ENCODE measurements at places on chromosomes 6 and 20.
A peak's percentile ranks its signal among the peaks of the same experiment; 100 is the strongest.

DNA sequence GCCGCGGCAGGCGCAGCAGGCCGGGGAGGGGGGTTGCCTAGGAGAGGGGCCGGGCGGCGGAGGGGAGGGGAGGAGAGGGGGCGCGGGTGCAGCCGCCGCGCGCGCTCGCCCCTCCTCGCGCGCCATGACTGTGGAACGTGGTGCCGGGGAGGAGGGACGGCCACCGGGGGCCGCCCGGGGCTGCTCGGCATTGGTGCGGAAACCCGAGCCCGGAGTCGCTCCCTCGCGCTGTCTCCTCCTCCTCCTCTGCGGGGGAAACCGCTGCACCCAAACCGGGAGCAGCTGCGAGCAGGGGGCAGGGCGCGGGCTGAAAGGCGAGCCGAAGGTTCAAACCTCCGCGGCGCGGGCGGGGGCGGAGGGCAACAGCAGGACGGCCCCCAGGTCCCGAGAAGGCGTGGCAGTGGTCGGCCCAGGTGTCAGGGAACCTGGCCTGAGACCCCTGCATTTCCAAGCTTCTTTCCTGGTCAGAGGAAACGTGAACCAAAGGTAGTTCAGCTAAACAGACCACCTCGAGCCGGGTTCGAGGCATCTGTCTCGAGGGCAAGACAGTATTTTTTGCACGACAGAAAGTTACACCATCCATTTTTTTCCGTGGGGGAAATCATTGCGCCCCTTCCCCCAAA, 1.4 kb upstream of the TRERF1 start:
- peak; percentile 53 for DNase-seq

GRCh38 chr20:34717230-34718095, 13.3 kb downstream of the TP53INP2 start:
- no peak for DNase-seq

DNA sequence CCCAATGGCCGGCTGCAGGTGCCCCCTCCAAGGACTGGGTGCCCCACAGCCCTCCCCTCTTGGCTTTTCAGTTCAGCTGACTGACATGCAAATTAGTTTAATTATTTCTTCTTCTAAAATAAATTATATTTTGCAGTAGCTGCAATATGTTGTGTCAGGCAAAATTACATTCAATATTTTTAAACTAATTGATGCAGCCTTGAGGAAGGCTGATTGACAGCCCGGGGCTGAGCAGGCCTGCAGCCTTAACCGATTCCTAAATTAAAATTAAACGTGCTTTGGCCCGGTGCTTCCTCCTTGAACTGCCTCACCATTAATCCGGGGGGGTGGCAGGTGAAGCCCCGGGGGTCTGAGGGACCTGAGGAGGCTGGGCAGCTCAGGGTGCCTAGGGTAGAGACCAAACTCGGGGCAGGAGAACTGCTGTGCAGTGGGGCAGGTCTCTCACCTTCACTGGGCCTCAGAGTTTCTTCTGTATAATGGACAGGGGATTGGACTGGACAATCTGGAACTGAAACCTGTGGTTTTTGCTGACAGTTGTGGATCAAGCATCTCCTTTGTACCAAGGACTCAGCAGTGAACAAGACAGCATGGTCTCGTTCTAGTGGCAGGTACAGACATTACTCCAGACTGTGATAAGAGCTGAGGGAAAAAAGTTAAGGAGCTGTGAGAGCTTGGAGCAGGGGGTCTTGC, 72.5 kb downstream of the CD40 start:
- DNase-seq, result no peak

DNA sequence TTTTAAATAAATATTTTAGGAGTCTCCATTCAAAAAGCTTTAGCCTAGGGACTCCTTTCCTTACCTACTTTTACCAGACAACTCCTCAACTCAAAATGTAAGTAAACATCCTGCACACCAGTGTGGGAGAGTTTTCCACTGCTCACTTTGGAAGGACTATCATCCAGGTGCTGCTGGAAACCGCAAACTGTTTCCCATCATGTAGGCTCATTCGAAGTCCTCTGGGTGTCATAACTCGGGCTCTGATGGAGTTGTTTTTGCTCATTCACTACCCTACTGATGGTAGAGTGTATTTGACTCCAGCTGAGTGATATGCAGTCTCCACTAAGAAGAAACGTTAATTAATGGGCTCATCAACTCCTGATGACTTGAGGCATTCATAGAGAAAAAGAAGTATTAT, 136.5 kb upstream of the AKAP12 start:
- no peak for DNase-seq

GRCh38 chr6:132797951-132798868, at the start of gene SLC18B1:
SLC18B1 (minus strand) TSS chr6:132798637; CDS start chr6:132798456, 181 bp downstream.
- DNase-seq, result peak; percentile 39

DNA sequence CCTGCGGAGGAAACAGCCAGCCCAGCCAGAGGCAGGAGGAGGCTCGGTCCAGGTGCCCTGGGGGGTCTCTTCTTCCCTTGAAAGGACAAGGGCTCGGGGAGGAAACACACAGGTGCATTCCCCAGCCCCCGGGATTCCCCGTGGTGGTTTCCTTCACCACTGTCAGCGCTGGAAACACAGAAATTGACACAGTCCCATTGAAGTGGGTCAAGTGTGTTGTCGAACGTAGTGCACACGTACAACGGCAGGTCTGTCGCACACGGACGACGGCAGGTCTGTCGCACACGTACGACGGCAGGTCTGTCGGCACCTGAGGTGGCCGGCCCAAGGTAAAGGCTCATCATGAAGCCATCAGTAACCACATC, 80.9 kb downstream of the DLL1 start:
- no peak for DNase-seq

DNA sequence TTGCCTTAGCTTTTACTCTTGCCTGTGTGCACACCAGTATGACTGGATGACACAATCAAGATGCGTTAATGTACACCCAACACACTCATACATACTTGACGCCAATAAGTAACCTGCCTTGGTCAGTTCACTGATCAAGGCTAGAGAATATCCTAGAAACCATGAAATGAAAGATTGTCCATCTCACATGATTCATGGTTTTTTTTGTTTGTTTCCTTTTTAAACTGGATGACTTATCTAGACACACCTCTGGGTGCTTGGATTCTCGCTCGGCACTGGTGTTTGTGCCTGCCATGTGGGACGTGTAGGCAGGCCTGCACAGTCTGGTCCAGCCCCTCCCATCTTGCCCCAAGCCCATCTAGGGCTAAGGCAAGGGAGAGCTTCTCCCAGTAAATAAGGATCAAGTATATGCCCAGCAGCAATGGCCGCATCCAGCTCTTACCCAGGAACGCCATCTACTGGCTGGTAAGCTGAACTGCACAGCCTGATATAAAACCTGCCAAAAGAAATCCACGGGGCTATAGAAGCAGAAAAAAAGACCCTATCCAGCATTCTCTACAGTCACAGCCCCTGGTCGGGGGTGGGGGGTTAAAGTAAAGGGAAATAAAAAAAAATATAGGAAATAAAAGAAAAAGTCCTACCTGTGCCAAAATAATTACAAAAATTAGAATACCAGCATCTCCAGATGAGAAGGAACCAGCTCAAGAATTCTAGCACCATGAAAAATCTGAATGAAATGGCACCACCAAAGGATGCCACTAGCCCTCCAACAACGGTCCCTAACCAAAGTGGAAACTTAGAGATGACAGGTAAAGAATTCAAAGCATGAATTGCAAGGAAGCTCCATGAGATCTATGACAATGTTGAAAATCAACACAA, 73.3 kb downstream of the OTOR start:
- DNase-seq, result peak; percentile 44

GRCh38 chr6:162200041-162200440, 527.5 kb downstream of the PRKN start:
- no peak for DNase-seq

DNA sequence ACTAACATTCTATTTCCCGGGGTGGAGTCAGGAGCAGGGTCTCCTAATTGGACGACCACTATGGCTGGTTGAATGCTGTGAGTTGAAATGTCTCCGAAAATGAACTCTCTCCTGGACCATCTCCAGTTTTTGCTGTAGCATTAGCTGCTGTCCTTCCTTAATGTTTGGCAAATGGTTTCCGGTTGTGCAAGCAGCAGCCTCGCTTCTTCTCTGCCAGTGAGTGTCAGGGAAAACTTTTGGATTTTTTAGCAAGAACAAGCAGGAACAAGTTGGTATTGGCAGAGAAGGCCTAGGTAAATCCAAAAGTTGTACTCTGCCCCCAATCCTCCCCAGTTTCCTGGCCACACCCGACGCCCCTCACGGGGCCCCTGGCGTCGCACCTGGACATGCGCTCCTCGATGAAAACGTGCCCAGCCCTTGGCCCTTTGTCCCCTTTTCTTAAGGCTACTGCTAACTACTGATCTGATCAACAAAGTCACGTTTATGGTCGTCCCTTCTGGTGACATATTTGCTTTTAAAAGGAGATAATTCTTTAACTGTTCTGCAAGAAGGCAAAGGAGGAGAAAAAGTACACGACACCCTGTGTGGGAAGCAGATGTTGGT, 103.2 kb downstream of the ARMC2 start:
- no peak for DNase-seq

GRCh38 chr20:20498076-20498861, 130.4 kb downstream of the INSM1 start:
- DNase-seq, result no peak

GRCh38 chr6:150150821-150151646, 8.2 kb downstream of the PPP1R14C start:
- DNase-seq, result no peak

DNA sequence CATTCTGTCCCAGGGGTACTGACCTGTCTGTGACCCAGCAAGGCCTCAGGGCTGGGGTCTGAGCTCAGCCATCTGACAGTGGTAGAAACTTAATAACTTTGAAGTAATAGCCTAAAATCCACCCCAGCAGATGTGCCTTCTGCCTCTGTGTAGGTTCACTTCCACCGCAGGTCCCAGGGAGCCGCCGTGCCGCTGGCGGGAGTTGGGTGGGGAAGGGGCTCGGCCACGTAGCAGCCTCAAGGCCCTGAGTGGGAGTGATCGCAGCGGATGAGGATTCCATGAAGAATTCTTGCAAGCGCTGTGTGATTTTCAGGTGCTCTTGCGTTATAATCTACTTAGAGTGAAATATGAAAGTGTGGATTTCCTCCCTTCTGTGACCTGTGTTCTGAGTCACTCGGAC, 163.7 kb downstream of the DTNBP1 start:
- DNase-seq, result no peak

DNA sequence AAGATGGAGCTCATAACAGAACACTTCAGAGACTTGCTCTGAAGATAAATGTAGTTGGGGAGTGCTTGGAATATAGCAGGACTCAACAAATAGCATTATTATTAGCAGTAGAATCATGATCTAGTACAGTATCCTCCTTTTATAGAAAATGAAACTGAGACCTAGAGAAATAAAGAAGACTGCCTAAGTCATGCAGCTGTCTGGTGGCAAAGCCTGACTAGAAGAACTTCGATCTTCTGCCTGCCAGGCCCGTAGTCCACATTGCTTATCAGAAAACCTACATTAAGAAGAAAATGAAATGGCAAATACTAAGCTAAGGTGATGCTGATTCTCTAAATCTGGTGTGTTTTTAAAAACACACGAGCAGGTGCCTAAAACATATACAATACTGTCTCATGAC, 46.4 kb upstream of the DST start:
- DNase-seq, result no peak

DNA sequence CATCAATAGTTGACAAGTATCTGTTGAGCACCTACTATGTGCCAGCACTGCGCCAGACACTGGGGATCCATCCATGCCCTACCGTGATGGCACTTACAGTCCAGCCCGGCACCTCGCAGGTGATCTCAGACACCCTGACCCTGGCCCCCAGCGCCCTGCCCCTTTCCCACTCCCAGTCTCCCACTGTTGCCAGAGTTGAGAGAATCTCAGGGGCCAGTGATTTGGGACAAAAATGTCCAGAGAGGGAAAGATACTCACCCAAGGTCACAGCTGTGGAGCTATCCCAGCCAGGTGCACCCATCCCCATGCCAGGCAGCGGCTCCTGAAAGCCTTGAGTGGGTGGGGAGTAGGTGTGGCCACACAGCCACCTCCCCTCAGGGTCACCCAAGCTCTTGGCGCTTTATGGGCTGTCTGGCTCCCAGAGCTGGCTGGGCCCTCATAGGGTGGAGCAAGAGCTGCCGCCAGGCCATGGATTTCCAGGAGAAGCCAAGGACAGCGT, 3.3 kb downstream of the PI16 start:
- DNase-seq, result no peak

GRCh38 chr6:107977283-107977682, 19.3 kb upstream of the SEC63 start:
- no peak for DNase-seq

- DNase-seq, result no peak
These were observed 59.9 kb upstream of the MAP3K4 start for GRCh38 chr6:160931378-160932310.

GRCh38 chr6:104227508-104227907, 632.2 kb downstream of the HACE1 start:
- DNase-seq, result no peak

DNA sequence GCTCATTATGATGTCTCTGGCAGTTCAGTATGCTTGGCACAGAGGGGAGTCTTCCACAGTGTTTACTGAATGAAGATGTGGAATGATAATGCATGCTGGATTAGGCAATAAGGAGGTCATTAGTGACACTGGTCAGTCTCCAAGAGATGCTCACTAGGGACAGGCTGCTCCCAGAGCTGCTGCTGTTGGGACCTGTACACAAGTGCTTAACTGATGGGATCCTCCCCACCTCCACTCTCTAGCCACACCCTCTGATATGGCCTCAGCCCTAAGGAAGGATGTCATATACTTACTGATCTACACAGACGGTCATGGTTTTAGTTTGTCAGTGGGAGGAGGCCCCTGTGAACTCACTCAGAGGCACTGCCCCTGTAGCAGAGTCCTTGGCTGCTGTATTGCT, 73.4 kb downstream of the MYB start:
- DNase-seq, result no peak

GRCh38 chr6:71510057-71510713, 221.6 kb downstream of the OGFRL1 start:
- peak; percentile 2 for DNase-seq

DNA sequence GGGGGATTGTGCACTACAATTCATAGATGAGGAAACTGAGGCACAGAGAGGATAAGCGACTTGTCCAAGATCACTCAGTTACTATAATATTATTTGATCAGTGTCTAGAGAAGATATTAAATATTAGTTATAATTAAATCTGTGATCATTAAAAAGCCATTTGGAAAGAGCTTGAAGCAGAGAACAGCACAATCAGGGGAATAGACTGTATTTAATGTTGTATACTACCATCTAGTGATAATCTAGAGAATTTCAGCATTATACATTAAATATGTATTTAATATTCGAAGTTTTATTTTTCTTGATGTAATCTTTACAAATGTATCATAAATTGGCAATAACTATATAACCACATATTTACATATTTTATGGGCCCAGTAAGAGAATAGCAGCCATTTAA, 20.1 kb upstream of the MTCL3 start:
- DNase-seq, result no peak

DNA sequence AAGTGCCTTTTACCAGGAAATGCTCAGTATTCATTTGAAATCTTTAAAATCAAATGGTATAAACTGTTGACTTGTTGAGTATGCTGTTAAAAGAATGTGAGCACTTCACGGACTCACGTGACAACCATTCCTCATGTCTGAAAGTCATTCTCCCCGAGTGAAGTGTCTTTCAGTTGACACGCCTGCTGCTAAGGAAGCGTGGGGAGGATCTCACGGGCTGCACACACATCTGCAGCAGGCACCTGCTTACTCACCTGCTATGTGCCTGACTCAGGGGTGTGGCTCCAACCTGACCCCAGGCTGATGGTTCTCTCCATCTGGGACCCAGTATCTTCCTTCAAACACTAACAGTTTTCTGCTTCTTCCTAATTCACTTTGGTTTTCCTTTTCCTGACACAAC, 32.7 kb downstream of the WDR27 start:
- no peak for DNase-seq

GRCh38 chr6:24183584-24183983, 57.6 kb downstream of the NRSN1 start:
- DNase-seq, result no peak

GRCh38 chr6:56691286-56691595, 48.6 kb upstream of the DST start:
- DNase-seq, result no peak

Data from T-helper 2 cell (primary cell).